Fibroblast of skin of right biceps (primary cell): ENCODE measurements at places on chromosomes 7 and 10.

- no peak for DNase-seq
These were observed 13.6 kb downstream of the NSMCE4A start for GRCh38 chr10:121961456-121961855.

DNA sequence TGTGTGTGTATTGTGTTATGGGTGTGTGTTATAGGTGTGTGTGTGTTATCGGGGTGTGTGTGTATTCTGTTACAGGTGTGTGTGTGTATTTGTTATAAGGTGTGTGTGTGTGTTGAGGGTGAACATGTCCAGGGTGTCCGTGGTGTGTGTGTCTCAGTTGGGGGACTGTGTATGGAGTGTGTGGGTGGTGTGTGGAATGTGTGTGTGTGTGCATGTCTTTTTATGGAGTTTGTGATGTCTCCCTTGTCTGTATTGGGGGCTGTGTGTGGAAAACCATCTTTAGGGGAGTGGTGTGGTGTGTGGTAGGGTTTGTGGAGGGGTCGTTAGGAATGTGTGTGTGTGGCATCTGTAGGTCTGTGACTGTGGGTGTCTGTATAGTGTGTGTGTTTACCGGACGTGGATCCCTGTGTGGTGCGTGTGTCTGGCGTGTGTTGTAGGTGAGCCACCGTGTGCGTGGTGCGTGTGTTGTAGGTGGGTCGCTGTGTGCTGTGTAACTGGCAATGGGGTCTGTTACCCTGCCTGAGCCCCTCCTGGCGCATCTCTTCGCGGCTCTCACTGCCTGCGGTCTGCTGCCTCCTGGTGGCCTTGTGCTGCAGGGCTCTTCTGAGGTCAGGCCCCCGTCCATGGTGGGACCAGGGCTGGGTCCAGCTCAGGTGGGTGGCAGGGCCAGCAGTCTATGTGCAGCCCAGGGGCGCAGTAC is 61.7 kb downstream of the PALD1 start:
- no peak for DNase-seq

DNA sequence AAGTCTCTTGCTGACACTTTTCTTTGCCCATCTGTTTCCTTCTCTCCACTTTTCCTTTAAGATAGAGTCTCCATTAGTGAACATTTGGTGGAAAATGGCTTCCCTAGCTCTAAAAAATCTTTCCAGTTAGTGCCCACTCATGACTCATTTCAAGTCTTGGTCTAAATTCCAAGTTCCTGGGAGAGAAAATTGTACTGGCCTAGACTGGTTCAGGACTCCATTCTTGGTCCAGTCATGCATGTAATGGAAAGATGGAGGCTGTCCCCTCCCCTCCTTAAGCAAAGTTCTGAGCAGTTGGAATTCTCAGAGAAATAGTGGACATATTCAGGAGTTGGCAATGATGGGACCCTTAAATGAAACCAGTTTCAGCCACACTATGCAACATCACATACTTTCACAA is 3.8 kb upstream of the ALDH18A1 start:
- DNase-seq = peak; percentile 49

GRCh38 chr10:70851597-70852475 is 36.1 kb downstream of the SGPL1 start:
- no peak for DNase-seq

DNA sequence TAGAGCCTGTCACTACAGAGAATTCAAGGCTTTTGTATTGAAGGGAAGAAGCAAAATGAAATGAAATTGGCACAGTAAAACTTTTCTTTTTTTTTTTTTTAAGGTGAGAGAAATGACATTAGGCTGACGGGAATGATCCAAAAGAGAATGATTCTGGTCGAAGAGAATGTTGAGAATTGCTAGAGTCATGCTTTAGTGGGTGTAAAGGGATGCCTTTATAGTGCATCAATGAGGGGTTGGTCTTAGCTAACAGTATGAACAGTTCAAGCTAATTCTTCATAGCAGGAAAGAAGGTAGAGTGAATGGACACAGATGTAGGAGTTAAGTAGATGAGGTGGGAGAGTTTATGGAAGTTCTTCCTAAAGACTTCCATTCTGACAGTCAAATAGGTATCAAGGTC is 32.3 kb upstream of the LSM8 start:
- peak; percentile 43 for DNase-seq

GRCh38 chr7:94003446-94004023 is 620 bp downstream of the BET1 start:
- DNase-seq = peak; percentile 12

- no peak for DNase-seq
These were observed 83.3 kb upstream of the PPIF start for GRCh38 chr10:79263939-79264338.
